ENCODE measurements at places on chromosomes 2 and 18. TPM values are rescaled to one million over a fixed set of nuclear protein-coding genes. Genes with fewer than 3 reads are reported as not detected.
A peak's percentile ranks its signal among the peaks of the same experiment; 100 is the strongest.

ATP8B1 gene
- 47.3 TPM for total RNA-seq

GRCh38 chr2:140286377-140286776, 1506.2 kb upstream of the NXPH2 start:
- DNase-seq = no peak

AQP12A gene
- not detected for total RNA-seq

ABCG8 gene
- not detected for total RNA-seq

CCBE1 gene
- 2.1 TPM for total RNA-seq

- DNase-seq = no peak
Measured at GRCh38 chr18:49651033-49651432, 89.2 kb downstream of the LIPG start.

DNA sequence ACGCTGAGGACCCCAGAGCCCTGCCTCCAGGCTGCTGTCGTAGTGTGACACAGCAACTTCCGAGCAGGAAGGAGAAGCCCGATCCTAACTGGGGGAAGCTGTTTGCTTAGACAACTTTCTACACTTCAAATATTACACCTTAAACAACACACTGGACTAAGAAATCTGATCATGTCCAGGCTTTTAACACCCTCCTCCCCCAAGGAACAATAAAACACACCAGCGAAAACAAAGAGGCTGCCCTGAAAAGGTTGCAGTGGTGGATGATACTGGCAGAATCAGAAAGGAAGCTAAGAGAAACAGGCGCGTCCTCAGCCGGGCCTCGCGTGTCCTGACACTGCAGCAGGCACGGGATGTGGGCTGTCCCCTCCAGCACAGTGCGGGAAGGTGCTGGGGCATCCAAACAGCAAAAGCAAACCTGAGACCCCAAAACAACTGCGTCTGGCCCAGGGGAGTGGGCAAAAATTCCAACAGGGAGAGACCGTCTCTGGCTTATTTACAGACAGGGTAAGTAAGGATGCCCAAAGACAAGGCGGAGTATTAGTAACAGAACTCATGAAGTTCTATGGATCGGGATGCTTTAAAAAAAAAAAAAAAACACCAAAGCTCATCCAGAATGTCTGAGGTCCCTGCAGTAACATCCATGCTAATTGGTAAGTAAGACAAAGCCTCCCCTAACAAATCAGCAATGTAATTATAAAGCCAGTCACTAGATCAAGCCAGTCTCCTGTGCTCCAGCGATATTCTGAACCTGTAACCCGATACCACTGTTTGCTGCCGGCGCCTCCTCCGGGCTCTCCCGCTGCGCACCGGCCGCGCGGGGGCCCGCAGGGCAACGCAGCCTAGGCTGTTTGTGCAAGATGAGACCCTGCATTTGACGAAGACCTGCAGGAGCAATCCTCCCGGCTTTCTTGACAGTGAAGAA, 9.0 kb downstream of the SERTAD2 start:
- peak; percentile 93 for DNase-seq

MEMO1 gene
- total RNA-seq = 44.7 TPM

DNA sequence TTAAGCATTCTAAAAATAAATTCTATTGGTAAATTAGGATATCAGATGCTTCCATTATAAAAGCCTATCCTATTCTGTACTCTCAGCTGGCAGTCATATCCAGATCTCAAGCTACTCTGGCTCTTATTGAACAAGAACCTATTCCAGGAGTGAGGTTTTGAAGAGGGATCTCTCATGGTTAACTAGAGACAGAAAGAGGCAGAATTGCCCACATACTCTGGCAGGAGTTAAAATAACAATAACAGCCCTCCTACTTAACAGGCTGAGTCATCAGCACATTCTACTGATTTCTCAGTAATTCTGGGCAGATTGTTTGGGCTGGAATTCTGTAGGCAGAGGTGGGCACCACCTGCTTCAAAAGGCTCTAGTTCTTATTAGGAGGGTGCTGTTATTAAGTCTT, 142.0 kb upstream of the UNC80 start:
- DNase-seq = no peak

Data from posterior vena cava (tissue), 2 donors.